ENCODE measurements at places on chromosomes 3 and 15.

DNA sequence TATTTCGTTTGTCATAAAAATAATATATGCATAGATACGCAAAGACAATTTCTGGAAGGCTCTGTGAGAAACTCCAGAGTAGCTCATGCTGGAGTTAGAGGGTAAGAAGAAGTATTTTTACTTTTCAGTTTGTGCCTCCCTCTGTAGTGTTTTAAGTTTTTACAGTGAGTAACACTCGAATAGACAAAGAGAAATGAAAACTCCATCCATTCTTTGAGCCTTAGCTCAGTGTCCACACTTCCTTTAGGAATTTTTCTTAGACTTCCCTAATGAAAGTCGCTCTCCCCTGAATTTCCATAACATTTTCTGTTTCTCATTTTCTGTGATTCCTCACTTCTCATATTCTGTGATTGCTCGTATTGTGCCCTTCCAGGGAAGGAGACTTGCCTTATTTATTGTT lies 2.1 kb downstream of the BLOC1S6 start:
- DNase-seq: no peak

DNA sequence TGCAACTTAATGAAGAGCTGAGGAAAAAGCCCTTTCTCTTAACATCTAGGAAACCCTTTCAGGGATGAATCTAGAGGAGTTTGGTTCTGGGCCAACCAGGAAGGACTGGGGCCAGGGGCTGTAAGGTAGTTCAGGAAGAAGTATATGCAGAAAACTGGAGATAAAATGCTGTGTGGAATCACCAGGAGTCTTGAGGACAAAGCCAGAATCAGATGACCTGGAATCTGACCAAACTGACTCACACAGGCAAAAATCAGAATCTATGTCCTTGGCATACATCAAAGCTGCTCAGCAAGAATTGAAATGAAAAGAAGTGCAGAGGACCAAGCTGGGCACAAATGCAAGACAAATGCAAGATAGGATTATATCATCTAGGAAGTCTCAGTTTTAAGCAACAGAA lies 59.4 kb upstream of the ATP2C1 start:
- no peak for DNase-seq

- no peak for DNase-seq
Measured at GRCh38 chr3:170759511-170760173, 110.4 kb downstream of the RPL22L1 start.

DNA sequence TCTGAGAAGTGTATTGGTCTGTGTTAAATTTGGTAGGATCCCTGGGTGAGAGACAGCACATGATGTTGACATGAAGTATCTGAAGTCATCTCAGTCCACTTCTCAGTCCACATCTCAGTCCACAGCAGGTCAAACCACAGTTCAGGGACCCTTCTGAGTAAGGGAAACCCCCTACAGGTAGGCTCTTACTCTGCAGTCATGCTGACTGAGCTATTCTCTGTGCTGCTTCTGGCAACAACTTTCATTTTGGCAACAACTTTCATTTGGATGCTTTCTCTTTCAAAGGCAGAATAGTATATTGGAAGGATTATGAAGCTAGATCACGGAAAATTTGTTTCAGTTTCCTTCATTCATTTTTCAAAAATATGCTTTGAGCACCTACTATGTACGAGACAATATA lies 178.2 kb upstream of the GOLIM4 start:
- DNase-seq: no peak

DNA sequence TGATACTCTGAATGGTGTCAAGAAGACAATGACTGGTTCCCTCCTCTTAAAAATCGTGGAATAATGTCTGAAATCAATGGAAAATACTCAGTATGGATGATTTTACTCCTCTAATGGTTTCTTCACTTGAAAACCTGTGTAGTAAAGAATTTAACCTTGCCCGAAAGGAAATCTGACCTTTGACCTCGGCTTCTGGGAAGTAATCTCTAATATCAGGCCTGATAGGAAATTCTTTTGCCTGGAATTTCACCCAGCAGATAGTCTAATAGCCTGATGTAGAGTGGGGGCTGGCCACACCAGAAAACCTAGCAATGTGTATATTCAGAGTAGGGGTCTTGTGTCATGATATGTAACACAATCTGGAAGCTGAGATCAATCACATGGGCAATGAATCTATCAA lies 91.5 kb upstream of the GOLIM4 start:
- DNase-seq: no peak

DNA sequence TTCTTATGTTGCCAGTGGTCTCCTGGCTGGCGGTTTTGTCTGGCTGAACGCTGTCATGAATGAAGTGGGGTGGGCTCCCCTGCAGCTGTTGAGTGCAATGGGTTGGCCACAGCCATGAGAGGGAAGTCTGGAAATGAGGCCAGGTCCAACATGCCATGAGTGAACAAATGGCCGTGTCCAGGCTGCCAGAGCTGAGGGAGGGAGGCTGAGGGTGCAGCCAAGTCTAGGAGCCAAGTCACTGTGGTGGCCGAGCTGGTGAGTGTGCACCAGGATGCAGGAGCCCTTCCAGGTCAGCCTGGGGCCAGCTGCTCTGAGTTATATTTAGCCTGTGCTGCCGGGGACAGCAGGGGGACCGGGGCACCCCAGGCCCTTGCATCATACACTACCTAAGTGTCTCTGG lies 24.7 kb upstream of the PRR23E start:
- DNase-seq: no peak

GRCh38 chr3:186882150-186882524 lies 39.6 kb downstream of the ADIPOQ start:
- DNase-seq: peak; percentile 34

- DNase-seq: no peak
Measured at GRCh38 chr3:126525853-126526667, 2.1 kb downstream of the CHST13 start.

GRCh38 chr3:129648391-129648790 lies 41.9 kb upstream of the PLXND1 start:
- DNase-seq: no peak

DNA sequence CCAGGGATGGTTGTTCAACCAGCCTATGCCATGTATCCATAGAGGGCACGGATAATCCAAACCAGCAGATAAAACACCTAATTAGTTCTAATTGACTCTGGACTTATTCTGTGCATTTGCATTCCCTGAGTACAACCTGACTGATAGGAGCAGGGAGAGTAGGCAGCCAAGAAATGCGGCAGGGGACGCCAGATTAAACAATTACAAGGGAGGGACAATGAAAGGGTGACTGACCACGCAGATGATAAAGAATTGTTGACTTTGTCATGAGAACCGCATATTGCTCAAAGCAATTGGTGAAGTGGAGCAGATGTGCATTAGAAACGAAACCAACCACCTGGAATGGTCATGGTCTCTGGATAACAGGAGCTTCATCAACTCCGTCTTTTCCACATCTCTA lies 369.1 kb upstream of the FRG2C start:
- no peak for DNase-seq

DNA sequence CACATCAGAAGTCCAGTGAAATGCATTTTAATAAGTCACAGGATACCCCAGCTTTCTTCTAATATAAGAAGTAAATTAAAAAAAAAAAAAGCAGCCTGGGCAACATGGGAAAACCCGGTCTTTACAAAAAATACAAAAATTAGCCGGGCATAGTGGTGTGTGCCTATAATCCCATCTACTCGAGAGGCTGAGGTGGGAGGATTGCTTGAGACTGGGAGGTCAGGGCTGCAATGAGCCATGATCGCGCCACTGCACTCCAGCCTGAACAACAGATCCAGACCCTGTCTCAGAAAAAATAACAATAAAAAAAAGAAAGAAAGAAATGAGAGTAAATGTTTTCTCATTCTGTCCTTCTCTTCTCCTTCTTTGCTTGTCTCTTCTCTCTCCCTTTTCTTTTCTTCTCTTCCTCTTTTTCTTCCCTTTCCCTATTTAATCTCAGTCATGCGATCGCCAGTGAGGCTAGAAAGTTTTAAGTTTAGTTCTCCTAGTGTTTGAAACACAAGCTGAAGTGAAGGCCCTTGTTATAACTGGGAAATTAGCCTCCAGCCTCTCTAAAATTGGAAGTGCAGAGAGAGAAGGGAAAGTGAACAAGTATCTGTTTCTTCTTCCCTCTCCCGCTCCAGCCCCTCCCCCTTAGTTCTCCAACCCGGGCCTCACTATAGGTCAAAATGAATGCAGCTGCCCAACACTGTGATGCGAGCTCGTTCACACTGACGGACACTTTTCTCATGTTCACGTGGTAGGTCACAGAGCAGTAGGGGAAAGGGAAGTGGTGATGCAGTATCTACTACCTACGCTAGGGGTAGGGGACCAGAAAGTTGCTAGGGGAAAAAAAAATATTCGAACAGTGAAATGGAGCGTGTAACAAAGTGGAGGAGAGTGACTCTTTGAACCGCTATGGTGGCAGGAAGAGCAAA lies 23.5 kb upstream of the TSC22D2 start:
- DNase-seq: no peak

- DNase-seq: no peak
Measured at GRCh38 chr3:28726840-28727239, 378.2 kb upstream of the AZI2 start.

DNA sequence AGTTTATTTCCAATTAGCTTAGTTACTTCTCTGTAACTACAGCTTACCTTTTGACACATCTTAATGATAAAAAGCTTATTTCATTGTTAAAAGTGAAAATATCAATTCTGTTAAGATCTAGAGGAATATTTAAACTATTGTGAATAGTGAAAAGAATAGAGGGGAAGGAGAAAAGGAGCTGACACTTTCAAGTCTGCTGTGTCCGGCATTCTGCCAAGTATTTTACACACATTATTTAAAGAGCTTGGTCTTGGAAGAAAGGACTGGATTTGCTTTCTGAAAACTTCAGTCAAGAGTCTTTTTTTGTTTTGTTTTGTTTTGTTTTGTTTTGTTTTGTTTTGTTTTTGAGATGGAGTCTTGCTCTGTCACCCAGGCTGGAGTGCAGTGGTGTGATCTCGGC lies 34.8 kb downstream of the CCDC80 start:
- DNase-seq: no peak

- no peak for DNase-seq
Measured at GRCh38 chr15:63264688-63265293, 12.6 kb upstream of the APH1B start.

DNA sequence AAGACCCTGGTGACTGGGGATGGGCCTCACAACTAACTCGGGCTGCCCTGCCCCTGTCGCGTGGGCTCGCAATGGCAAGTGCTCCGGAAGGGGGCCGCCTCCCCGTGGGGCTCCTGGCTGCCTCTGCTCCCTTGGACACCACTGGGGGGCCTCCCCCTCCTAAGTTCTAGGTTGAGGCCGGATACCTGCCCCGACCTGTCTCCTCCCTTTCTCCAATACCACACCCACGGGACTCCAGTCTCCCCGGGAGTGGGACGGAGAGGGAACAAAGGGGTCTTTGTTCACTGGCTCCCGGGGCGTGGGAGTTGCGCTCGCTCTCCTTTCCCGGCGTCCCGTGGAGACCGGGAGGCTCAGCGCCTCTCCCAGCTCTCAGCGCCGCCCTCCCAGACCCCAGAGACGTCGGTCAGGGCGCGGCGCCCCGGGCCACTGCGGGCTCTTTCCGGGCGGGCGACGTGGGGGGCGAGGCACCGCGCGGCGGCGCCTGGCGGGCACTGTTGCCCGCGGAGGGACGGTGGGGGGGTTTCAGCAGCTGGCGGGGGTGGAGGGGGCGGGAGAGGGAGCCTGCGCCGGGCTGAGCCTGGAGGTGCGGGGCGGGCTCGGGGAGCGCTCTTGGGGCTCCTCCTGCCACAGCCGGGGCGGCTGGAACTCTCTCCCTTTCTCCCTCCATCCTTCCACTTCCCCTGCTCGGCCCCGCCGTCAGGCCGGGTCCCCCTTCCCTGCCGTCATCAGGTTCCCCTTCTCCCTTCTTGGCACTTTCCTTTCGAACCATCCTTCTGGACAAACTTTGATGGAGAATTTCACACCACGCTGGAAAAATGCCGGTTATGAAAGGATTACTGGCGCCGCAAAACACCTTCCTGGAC lies at the start of gene KCNH8:
Gene KCNH8 (plus strand): TSS at position 606 of the 863 bp plus-strand sequence. CDS start 210 bp downstream, at position 816.
- no peak for DNase-seq

GRCh38 chr3:10505050-10505790 lies at the start of gene ATP2B2:
ATP2B2 (minus strand) TSS chr3:10505586; CDS start chr3:10449543, 56,043 bp downstream.
- DNase-seq: no peak

DNA sequence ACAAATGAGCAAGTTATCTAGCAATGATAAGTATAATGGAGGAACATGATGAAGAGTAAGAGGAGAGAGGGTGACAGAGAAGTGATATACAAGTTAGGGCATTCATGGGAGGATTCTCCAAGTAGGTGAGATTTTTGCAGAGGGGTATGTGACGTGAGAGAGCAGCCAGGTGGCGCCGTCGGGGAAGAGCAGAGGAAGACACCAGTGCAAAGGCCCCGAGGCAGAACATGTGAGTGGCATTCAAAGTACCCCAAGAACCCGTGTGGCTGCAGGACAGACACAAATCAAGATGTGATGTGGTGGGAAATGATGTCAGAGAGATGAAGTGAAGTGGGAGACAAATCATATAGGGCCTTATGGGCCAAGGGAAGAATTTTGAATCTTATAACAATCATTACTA lies 81.8 kb upstream of the GRM7 start:
- DNase-seq: no peak

- no peak for DNase-seq
Measured at GRCh38 chr3:66037330-66037985, 1.3 kb downstream of the MAGI1 start.

DNA sequence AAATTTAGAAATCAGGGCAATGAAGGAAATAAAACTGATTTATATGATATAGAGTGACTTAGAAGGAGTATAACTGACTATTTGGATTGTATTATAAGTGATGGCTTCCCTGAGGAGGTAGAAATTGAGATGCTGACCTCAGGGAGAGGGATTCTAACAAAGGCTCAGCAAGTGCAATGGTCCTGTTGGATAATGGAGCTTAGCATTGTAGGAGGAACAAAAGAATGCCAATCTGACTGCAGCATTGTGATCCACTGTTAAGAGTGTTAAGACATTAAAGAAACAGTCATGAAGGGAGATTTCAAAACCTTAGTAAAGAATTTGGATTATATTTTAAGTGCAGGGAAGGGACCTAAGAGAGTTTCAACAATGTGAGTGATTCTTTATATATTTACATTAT lies 158.4 kb upstream of the NAALADL2 start:
- no peak for DNase-seq
